Mesenteric fat pad (tissue), 1 donor: ENCODE measurements at places on chromosomes 12 and 14.

- no peak for DNase-seq
These were observed 27.9 kb upstream of the PTPRR start for GRCh38 chr12:70948236-70948975.

GRCh38 chr14:68810173-68811153, 17.6 kb upstream of the ZFP36L1 start:
- DNase-seq = no peak

- no peak for DNase-seq
These were observed 43.0 kb upstream of the TSPAN9 start for GRCh38 chr12:3034067-3034750.

GRCh38 chr12:78880078-78880477, 15.5 kb downstream of the SYT1 start:
- no peak for DNase-seq

- DNase-seq = no peak
These were observed 28.8 kb upstream of the DLGAP5 start for GRCh38 chr14:55220230-55220629.

- DNase-seq = no peak
These were observed 95.2 kb upstream of the FOXG1 start for GRCh38 chr14:28671425-28671824.

DNA sequence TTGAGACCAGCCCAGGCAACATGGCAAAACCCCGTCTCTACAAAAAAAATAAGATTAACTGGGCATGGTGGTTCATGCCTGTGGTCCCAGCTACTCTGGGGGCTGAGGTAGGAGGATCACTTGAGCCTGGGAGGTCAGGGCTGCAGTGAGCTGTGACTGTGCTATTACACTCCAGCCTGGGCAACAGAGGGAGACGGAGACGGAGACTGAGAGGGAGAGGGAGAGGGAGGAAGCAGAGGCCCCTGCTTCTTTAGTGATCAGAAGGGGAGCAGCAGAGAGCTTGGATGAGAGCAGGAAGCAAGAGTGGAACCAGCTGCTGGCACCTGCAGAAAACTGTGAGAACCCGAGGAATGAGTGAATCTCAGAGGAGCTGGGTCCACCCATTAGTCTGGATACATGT, 45.9 kb downstream of the ISCA2 start:
- no peak for DNase-seq

GRCh38 chr12:46450279-46450748, 77.7 kb upstream of the SLC38A2 start:
- DNase-seq = no peak

GRCh38 chr12:5236022-5236640, 192.5 kb downstream of the KCNA5 start:
- DNase-seq = no peak

- no peak for DNase-seq
These were observed 68.5 kb downstream of the SPPL3 start for GRCh38 chr12:120835657-120836056.

DNA sequence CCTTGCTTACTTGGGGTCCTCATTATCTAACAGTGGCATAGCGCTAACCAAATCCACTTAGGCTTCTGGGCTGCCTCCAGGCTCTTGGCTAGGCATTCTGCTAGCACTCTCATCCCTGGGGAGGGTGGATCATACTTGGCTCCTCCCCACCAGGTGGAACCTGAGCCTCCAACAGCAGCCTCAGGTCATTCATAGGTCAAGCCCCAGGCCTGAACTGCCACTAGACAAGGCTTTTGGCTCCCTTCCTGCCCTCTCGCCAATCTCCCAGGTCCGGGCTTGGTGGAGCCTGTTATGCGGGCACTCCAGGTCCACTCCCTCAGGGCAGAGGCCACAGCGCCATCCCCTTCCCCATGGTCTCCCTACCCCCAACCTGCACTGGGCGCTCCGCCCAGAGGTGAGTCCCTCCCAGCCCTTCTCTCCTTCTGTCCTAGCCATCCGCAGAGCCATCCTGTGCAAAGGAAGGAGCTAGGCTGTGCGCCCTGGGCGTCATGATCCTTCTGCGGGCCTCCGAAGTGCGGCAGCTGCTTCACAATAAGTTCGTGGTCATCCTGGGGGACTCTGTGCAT, 154.9 kb upstream of the AMIGO2 start:
- DNase-seq = no peak

DNA sequence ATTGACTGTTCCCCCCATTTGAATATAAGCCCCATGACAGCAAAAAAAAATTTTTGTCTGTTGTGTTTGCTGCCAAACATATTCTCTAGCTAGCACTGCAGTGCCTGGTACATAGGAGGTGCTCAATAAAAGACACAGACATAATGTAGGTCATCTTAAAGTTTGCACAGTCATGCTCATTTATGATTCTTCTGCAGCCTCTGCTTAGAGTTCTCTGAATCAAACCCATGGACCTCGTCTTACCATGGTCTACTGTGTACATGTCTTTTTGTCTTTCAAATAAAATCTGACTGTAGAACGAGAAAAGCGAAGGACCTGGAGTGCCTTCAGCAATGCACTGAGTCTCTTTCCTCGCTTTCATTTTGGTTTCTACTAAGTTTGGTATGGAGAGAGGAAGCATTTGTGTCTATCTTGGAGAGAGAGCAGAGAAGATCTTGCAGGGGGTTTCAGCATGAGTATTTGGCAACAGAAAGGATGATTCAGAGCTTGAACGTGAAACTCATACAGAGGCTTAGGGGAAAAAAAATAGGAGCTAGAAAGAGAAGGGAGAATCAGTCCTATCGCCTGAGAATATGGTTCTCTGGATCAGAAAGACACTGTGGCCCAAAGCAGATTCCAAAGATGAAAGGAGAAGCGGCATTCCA, 38.8 kb upstream of the TMCC3 start:
- DNase-seq = no peak

DNA sequence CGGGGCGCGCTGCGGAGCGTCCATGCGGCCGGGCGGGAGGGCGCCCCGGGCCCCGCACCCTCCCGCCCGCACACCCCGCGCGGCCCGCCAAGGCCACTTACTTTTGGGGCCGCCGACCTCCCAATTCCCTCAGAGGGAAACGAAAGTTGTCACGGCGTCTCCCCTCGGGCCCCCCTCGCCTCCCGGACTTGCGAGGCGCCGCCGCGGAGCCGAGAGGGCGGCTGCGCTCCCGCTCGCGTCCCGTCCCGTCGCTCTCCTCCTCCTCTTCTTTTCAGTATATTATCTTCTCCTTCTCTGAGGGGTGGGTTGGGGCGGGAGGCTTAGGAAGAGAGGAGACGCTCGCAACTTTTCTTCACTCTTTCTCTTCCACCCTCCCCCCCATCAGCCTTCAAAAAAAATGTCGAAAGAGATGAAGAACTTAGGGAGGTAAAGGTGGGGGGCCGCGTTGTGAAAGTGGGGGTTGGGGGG, 613 bp downstream of the DUSP16 start:
- no peak for DNase-seq

GRCh38 chr12:47272412-47273190, 192.8 kb upstream of the AMIGO2 start:
- DNase-seq = no peak

- no peak for DNase-seq
These were observed 503.7 kb downstream of the GALC start for GRCh38 chr14:87489196-87489819.

- DNase-seq = no peak
These were observed 58.8 kb upstream of the GPR68 start for GRCh38 chr14:91303091-91303923.

GRCh38 chr12:108176292-108176691, 47.2 kb downstream of the WSCD2 start:
- no peak for DNase-seq

GRCh38 chr12:20000229-20000849, 368.0 kb upstream of the PDE3A start:
- DNase-seq = no peak
